Muscle of leg (tissue), 16 donors: ENCODE measurements at places on chromosomes 3 and 15.

DNA sequence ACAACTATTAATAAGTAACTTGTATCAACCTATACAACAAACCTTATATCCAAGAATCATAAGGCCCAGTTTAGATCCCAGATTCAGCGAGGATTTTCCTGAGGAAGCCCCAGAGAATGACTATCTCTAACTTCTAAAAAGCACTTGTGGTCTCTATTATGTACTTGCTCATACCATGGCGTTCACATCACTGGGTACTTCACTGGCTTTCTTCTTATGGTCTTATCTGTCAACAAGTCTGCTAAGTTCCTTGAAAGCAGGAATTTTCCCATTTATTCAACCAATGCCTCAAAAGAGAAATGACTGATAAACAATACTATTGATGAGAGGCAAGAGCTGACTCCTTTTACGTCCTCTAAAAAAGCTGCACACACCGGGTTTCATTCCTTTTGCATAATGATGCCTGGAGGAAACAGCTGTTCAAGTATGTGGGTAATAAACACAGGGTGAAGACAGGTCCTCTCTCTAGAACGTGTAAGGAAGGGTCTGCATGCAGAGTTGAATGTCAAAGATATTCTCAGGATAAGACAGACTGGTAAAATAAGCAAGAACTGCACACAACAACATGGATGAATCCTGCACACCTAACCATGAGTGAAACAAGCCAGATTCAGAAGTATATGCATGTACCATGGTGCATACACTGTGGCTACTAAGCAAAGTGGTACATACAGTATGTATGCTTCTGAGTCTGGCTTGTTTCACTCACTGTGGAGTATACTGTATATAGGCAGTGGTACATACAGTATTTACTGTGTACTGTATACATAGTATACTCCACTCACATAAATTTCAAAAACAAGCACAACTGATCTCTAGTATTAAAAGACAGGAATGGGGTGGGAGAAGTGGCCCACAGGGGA lies 408.7 kb downstream of the SHQ1 start:
- no peak for DNase-seq

DNA sequence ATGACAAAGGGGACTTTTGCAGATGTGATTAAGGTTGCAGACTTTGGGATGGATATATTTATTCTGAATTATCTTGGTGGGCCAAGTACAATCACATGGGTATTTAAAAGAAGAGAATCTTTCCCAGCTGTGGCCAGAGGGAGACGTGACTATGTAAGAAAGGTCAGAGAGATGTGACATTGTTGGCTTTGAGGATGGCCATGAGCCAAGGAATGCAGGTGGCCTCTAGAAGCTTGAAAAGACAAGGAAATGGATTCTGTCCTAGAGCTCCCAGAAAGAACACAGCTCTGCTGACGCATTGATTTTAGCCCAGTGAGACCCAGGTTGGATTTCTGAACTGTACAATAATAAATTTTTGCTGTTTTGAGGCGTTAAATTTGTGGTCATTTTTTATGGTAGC lies 616.0 kb upstream of the TBL1XR1 start:
- DNase-seq: peak; percentile 94

DNA sequence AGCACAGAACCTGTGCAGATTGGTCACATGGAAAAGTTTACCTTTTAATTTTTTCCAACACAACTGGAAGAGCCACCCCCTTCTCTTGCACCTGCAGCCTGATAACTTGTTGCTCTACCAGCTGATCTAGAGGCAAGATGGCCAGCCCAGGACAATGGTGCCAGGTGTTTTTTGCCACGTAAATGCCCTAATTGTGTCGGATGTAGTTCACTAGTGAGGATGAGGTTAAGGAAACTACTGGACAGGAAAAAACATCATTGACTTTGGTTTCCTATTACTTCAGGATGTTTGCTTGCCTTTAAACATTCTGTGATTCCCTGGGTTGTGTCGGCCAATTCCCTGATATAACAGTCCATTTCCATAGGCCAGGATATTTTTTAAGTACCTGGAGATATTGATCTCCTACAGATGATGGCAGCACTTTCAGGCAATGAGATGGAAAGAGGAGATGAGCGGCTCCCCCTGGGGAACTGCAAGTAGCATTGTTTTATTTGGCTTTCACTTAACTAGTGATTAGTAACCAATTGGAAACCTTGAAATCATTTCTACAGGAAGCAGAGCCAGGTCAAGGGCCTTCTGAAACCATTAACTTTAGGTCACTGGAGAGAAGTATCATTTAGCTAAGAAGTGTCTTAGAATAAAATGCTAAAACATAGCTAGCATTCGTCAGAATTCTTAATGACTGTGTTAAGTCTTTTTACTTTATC lies 72.5 kb downstream of the OSBPL10 start:
- peak; percentile 25 for DNase-seq

DNA sequence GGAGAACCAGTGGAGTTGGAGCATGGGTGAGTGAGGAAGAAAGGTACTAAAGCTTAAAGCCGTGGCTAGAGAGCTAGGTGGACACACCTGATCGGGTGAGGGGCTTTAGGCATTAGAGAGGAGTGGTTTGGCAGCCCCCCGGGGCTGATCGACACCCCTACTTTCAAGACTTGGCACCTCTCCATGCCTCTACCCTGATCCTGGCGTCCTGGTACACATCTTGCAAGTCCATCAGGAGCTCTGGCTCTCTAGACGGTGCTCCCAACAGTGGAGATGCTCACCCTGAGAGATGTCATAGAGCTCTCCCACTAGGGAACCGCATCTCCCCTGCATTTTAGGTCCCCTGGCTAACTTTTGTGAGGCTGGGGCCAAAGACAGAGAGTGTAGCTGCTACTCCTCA lies 98.1 kb downstream of the XXYLT1 start:
- no peak for DNase-seq

GRCh38 chr3:123655400-123655799 lies 70.5 kb upstream of the HACD2 start:
- DNase-seq: no peak
